Left renal pelvis (tissue), 4 donors: ENCODE measurements at places on chromosomes 7 and 10. TPM values are rescaled to one million over a fixed set of nuclear protein-coding genes. Genes with fewer than 3 reads are reported as not detected.

GRCh38 chr7:138893258-138893657, 87.9 kb downstream of the KIAA1549 start:
- DNase-seq = no peak

DNA sequence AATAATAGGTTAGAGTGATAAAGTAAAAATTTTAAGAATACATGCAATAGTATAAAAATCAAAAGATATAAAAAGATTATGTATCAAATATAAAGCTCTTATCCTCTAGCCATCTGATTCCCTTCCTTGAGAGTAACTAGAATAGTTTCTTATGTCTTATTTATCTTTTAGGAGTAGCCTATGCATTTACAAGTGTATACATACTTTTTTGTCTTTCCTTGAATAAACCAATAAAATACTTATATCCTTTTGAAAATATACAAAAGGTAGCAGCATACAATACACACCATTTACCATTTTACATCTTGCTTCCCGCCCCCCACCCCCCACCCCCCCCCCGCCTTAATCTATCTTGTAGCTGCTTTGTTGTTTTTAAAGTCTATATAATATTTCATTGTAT, 31.4 kb downstream of the AHCYL2 start:
- no peak for DNase-seq

- no peak for DNase-seq
These were observed 3.0 kb upstream of the NRP1 start for GRCh38 chr10:33337326-33337957.

GRCh38 chr7:21617513-21617912, 74.7 kb downstream of the DNAH11 start:
- no peak for DNase-seq

DNA sequence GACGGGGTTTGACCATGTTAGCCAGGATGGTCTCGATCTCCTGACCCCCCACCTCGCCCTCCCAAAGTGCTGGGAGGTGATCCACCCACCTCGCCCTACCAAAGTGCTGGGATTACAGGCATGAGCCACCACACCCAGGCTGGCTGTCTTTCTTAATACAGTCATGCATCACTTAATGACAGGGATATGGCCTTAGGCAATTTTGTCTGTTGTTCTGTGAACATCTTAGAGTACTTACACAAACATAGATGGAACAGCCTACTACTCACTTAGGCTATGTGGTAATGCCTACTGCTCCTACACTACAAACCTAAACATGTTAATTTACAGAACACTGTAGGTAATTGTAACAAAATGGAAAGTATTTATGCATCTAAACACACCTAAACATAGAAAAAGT, 106.6 kb upstream of the KCNMA1 start:
- DNase-seq = no peak

DNA sequence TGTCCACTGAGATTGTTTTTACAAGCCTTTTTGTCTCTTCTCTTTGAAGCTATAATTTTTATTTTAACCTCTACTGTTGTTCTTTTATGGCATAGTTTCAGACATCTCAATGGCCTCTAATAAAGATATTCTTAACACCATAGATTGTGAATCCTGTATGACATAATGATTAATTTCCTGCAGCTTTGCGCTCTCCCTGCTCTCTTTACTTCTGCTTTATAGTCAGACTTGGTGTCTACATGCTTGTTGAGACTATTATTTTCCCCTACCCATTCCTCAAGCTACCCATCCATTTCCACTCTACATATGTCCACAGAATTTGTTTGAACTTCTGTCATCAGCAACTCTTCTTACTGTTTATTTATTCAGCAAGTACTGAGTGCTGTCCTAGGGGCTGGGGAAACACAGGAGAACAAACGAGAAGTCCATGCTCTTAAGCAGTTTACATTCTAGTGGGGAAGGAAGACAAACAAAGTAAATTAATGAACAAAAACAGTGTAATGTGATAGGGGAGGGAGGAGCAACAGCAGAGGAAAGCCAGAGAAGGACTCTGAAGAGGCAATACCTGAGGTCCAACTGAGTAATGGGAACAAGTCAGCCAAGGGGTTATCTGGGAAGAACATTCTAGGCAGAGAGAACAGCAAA, 110.1 kb downstream of the CDK14 start:
- no peak for DNase-seq

- DNase-seq = no peak
These were observed 766 bp downstream of the BAMBI start for GRCh38 chr10:28677888-28678686.

DNA sequence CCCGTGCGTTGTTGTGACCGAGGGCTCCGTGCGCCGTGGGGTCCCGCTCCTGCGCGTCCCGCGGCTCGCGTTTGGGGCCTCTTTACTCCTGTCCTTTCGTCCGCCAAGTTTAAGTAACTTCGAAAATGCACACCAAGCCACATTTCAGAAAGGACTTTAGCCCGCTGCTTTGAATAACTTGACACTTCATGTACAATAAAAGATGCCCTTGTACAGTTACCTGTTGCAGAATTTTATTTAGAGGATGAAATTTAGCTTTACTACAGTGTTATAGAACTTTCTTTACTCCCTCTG, 459 bp downstream of the SUGCT start:
- DNase-seq = no peak

DNA sequence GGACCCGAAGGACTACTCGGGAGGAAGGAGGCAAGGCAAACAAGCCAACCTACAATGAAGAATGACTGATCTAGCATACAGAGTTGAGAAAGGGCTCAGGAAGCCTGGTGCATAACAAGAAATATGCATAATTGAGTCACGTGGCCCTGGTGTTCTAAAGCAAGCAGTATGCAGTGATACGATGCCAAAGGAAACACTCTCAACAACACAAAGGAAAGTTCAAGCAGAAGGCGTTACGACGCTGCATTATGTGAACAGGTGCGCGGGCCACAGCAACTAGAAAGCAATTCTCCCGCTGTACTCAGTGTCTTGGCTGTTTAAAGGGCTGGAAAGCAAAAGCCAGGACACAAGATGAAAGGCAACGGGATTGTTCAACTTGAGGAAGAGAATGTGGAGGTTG, 100.8 kb downstream of the PRTFDC1 start:
- no peak for DNase-seq

GRCh38 chr10:11553773-11554381, 57.6 kb downstream of the USP6NL start:
- no peak for DNase-seq

- DNase-seq = no peak
These were observed 252.5 kb downstream of the PAXIP1 start for GRCh38 chr7:154750353-154750801.

PAPOLB gene
- 0.10 TPM for polyA plus RNA-seq

UCN3 gene
- polyA plus RNA-seq = 1.5 TPM

JCAD gene
- polyA plus RNA-seq = 32.7 TPM
